Activated CD4-positive, alpha-beta memory T cell treated with anti-CD3 and anti-CD28 coated beads for 36 hours (primary cell): ENCODE measurements at places on chromosomes 1 and 21. TPM values are rescaled to one million over a fixed set of nuclear protein-coding genes. Genes with fewer than 3 reads are reported as not detected.

DNA sequence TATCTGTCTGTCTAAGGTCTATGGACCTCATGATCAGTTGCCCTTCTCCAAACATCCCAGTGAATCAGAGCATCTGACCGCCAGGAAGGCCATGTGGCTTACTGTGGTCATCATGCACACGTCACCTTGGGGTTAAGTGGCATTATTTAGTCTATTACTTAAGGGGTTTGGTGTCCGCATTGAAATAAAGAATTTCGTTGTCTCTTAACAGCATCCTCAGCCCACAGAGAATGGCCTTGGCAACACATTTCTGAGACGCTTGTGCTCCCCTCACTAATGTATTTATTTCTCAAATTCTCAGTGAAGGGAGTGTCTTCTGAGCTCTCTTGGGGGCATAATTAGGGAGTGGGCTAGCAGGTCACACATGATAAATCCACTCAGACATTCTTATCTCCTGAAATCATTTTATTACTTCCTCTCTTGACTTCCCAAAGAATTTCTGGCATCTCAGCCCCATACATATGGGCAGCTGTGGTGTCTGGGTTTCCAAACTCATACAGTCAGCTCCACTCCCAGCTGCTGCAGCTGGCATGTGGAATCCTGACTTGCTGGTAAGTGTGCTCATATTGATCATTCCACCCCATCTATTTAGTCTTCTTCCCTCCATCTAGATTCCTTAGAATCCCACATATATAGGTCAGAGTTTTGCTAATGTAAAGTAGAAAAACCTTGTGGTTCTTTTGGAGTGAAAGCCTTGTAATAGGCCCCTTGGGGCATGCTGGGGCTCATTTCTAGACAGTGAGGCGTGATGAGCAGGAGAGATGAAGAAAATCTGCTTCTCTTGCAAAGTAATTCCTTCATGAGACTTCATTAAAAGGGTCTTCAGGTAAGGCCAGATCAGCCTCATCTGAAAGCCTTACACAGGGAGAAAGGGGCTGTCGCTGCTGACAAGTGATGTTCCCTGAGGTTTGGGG lies 110.5 kb downstream of the HHAT start:
- no peak for DNase-seq

- no peak for DNase-seq
Measured at GRCh38 chr1:22582661-22583635, 19.7 kb downstream of the EPHA8 start.

GRCh38 chr1:205965036-205965884 lies 22.0 kb upstream of the SLC26A9 start:
- no peak for DNase-seq

GRCh38 chr1:55654171-55654570 lies 439.0 kb upstream of the USP24 start:
- DNase-seq: no peak

- DNase-seq: no peak
Measured at GRCh38 chr1:183388735-183389134, 29.4 kb downstream of the NMNAT2 start.

DNA sequence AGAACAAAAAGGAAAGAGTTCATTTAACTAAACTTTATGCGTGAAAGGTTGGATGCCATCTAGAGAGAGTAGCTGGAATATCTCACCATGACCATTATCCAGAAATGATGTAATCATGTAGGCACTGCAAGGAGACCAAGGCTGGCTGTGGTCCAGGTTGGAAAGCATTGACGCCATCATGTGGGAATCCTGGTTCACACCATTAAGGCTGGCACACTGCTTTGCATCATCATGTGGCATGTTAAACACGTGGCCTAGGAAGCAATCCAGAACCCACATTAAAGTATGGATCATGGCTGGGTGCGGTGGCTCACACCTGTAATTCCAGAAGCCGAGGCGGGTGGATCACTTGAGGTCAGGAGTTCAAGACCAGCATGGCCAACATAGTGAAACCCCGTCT lies 4.3 kb downstream of the ADAMTS1 start:
- DNase-seq: no peak

Gene PALMD
- not detected for total RNA-seq

Gene KIRREL1
- total RNA-seq: not detected
